ENCODE measurements at places on chromosomes 11 and 22.

- no peak for DNase-seq
Observed at GRCh38 chr22:22751043-22751603, 106.7 kb downstream of the GGTLC2 start.

- no peak for DNase-seq
Observed at GRCh38 chr11:85663080-85663752, 1.7 kb downstream of the CREBZF start.

- DNase-seq: no peak
Observed at GRCh38 chr11:75625991-75626888, 42.6 kb downstream of the MAP6 start.

- DNase-seq: no peak
Observed at GRCh38 chr11:36103933-36104530, 160.2 kb downstream of the LDLRAD3 start.

DNA sequence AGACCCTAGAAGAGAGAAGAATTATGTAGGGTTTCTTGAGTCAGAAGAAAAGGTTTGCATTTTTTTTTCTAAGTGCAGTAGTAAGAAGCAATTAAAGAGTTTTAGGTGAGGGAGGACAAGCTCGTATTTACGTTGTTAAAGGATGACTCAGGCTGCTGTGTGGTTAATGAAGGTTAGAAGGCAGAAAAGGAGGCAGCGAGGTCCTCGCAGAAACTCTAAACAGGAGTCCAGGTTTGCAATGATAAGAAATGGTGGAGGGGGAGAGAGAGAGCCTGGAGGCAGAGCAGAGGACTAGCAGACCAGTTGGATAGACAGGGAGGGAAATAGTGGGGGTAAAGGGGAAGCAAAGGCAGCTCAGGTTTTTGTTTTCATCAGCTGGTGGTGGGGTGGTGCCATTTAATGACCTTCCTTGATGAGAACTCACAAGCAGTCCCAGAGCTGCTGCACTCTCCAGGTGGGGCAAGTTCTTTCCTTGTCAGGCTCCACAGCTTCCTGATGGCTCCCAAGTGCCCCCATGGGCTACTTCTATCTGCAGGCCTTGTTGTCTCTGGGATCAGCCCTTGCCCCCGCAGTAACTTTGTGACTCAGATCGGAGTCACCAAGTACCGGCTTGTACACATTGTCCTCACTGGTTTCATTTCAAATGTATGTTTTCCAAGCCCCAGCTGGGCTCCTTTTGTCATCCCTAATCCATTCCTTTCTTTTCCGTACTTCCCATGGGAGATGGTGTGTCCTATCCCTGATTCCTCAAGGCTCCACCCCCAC is 8.3 kb upstream of the INSC start:
- DNase-seq: no peak

DNA sequence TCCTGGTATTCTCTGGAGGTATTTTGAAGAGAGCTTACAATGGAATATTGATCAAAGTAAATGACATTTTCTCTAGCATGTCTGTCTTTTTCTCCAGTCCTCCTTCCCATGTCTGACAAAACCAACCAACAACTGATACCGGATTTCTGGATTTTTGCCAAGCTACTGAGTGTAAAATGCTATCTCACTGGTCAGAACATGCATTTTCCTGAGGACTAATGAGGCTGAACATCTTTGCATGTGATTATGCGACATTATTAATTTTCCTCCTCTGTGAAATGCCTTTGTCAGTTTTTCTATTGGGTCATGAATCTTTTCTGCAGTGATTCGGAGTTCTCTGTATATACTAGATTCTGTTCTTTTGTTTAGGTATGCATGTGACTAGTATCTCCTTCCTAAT is 51.4 kb downstream of the CDON start:
- no peak for DNase-seq

DNA sequence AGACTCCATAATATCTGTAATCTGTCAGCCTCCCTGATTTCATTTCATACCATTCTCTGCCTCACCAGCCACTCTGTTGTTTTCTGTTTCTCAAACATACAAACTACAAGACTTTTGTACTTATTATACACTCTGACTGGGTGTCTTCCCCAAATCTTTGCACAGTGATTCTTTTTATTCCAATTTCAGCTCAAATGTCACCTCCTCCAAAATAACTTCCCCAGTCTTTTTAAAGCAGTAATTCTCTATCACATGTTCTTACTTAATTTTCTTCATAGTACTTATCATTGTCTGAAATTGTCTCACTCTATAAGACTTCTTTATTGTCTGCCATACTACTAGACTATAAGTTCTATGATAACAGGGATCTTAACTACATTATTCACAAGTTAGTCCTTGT is 19.6 kb downstream of the SOX6 start:
- no peak for DNase-seq

DNA sequence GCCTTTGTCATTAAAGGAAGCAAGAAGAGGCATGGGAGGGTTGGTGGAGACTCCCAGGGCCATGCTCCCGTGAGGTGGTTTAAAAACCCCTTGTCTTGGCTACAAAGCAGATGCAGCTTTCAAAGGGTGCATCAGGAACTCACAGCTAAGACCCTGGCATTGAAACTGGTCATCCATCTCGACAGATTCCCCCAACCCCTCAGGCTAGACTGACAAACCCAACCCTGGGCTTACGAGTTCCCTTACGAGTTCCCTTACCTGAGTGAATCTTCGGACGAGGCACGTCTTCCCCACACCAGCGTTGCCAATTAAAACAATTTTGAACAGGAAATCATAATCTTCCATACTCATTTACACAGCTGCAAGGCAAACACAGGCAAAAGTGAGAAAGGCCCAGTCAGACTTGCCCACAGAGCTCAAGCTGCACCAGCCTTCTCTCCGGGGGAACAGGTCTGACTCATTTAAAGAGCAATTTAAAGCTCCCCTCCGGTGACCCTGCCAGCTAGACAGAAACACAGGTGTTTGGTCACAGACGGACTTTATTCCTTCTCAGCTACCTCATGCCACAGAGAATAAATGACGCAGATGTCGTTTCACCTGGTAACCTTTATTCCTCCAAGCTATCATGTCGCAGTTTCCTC is 74.6 kb downstream of the RAB30 start:
- no peak for DNase-seq

GRCh38 chr11:92907671-92908070 is 61.8 kb upstream of the MTNR1B start:
- no peak for DNase-seq

- DNase-seq: no peak
Observed at GRCh38 chr11:110312670-110313069, 16.3 kb upstream of the RDX start.

- DNase-seq: no peak
Observed at GRCh38 chr22:43560651-43561050, 148.8 kb downstream of the MPPED1 start.

DNA sequence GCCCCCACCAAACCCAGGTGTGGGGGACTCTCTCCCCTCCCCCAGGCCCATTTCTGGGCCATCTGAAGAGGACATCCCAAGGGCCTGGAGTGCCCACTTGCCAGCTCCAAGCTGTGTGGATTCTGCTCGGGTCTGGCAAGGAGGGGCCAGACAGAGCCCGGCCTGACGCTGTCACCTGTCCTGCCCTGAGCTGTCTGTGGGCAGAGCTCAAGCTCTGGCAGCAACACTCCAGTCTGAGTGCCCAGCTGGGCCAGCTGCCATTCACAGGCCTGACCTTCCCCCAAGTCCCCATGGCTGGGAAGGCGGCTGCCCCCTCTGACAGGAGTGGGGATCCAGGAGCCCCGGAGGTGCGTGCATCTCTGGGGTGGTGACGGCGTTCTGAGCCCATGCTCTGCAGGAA is 6.2 kb upstream of the PIM3 start:
- DNase-seq: no peak

GRCh38 chr11:6387811-6388599 is 2.3 kb upstream of the SMPD1 start:
- DNase-seq: no peak

DNA sequence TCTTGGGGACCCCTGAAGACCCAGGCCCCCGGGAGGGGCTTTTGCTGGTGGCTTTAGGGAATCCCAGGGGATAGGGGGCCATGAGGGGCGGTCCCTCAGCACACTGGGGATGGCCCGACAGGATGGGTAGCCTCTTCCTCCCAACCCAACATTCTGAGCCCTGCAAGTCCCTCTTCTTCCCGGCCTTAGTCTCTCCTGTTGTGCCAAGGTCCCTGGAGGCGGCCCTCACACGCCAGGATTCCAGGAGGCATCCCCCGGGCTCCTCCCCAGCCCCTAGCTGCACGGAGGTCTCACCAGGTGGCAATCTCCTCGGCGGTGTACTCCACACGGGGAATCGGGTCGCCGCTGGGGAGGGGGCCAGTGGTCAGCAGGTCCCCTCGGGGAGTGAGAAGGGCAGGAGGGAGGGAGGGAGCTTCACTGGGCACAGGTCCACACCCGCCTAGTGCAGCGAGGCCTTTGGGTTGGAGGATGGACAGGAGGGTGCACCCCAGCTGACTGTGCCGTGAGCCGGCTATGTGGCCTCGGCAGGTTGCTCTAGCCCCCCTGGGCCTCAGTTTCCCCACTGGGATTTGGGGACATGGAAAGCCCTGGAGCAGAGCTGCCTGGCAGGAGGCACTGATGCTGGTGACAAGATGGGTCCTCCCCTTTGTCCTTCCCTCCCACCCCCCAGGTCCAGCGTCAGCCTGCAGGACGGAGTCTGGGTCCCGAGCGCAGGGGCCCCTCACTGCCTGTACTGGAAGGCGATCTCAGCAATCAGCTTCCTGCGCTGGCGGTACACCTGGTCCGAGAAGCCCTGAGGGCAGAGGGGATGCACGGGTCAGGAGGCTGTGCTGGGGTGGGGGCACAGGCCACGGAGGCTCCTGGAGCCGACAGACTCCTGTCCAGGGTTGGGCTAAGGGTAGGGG is 4.2 kb downstream of the TH start:
- no peak for DNase-seq

DNA sequence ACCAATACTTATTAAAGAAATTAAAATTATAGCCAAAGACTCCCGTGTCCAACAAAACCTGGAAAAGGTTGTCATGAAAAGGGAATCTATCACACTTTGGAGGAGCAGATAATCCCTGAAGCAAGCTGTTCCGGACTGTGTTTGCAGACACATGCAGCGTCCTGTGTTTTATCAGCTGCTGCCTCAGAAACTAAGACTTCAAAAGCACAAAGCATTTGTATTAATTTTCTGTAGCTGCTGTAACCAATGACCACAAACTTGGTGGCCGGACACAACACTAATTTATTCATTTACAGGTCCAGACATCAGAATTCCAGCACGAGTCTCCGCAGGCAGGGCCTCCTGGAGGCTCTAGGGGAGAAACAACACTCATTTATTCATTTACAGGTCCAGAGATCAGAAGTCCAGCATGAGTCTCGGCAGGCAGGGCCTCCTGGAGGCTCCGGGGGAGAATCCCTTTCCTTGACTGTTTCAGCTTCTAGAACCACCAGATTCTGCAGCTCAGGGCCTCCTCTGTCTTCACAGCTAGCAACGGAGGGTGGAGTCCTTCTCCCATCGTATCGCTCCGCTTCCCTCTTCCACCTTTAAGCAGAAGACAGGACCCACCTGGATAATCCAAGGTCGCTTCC is 465.3 kb downstream of the BRD1 start:
- DNase-seq: no peak

Measured in stimulated activated CD4-positive, alpha-beta T cell treated with anti-CD3 and anti-CD28 coated beads, Interleukin-1b, Interleukin-23, amount 100 ng/mL, for 24 hours (primary cell).